ENCODE measurements at places on chromosomes 4 and X.

DNA sequence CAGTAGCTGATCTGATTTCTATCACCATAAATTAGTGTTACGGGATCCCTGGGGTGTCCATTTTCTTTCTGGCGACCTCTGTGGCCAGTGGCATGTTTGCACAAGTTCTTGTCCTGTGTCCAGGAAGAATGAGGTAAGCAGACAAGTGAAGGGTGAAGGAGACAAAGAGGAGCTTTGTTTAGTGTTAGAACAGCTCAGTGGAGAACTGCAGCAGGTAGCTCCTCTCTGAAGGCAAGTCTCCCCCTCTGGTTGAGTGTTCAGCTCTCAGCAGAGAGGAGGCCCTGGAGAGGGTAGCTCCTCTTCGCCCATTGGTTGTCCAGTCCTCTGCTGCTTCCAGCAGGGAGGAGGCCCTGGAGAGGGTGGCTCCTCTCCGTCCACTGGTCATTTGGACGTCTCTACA is 47.2 kb downstream of the DMP1 start:
- DNase-seq, result no peak

DNA sequence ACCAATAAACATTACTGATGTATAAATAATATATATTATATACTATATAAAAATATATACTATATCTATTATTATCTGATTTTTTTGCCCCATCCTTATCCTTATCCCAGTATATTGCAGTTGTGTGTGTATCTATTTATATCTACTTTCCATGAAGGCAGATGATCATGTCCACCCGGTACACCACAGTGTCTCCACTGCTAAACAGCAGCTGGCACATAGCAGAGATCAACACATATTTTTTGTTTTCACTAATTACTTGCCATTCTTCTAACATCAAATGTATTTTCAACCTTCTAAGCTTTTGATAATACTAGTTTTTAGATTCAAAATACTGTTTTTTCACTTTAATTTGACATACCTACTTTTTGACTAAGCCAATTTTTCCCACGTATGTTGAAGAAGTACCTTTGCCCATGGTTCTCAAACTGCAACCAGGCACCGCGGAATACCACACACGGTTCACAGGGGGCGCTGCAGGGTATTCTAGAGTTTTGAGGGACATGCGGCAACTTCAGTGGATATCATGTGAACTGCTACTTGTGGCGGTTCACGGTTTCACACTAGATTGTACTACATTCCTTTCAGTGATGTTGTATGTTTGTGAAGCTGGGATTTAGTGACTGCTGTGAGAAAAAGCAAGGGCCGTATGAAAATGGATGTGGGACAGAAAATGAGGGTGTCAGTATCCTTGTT is 182.5 kb upstream of the NPY2R start:
- no peak for DNase-seq

GRCh38 chr4:168723569-168723968 is 226.7 kb downstream of the PALLD start:
- no peak for DNase-seq

DNA sequence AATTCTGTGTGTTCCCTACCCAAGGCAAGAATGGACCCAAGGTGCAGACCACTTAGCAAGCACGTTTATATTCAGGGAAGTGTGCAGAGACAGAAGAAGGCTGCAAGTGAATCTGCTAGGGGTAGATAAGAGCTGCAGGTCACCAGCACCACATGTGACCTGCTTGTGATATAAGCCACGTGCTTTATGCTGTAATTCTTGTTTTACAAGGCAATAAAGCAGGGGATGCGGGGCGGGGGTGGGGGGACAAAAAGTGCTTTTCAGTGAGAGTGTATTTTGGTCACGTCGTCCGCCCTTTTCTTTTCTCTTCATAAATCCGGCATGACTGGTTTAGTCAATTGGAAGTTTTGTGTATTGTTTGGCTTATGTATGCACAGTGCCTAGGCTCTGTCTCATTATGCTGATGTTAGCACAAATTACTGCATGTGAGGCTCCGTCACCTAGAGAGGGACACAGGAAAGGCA is 192.7 kb downstream of the RBMX2 start:
- no peak for DNase-seq

- no peak for DNase-seq
Measured at GRCh38 chrX:151402719-151403390, 5.8 kb downstream of the VMA21 start.

DNA sequence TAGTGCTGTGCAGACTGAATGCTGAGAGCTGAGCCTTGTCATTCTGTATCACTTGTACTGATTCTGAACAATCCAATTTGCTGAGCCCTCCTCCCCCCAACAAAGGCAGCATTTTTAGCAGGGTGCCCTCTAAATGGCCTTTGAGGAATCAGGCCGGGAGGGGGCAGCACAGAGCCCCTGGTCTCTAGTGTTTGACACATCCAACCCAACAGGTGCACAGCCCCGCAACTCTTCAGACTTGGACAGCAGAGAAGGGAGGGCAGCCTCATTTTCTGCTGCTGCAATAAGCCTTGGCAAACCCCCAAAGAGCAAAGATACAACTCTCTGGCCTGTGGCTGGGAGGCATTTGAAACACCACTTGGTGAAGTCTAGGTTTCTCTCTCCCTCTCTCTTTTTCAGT is 3.4 kb downstream of the ATP1B4 start:
- peak; percentile 38 for DNase-seq

Measured in CD4-positive, alpha-beta T cell treated with Interleukin-4 for 4 hours (primary cell).